ENCODE measurements at places on chromosomes 12 and 14. TPM values are rescaled to one million over a fixed set of nuclear protein-coding genes. Genes with fewer than 3 reads are reported as not detected.

The ENO2 gene
- 40.0 TPM for total RNA-seq

The STON2 gene
- total RNA-seq = 1.1 TPM

The SRRM4 gene
- total RNA-seq = not detected

The AICDA gene
- total RNA-seq = 0.13 TPM

The CLEC4C gene
- not detected for total RNA-seq

The GLIPR1L1 gene
- not detected for total RNA-seq

The NRDE2 gene
- total RNA-seq = 7.3 TPM

The CLEC4D gene
- not detected for total RNA-seq

The SLC2A14 gene
- not detected for total RNA-seq

The FANCM gene
- 7.0 TPM for total RNA-seq

The KLRC3 gene
- not detected for total RNA-seq

The MDM1 gene
- 6.2 TPM for total RNA-seq

The SLCO1B3 gene
- 12.4 TPM for total RNA-seq

The NOS1 gene
- 0.61 TPM for total RNA-seq

The PPP1R3E gene
- total RNA-seq = 2.9 TPM

The HIF1A gene
- 220 TPM for total RNA-seq

The CPNE6 gene
- total RNA-seq = 0.16 TPM

The TSPAN11 gene
- total RNA-seq = 0.20 TPM

The MLH3 gene
- total RNA-seq = 18.6 TPM

The TSHR gene
- total RNA-seq = not detected

The DTX3 gene
- 17.5 TPM for total RNA-seq

The CCDC177 gene
- total RNA-seq = 0.02 TPM

The FAM186B gene
- 0.16 TPM for total RNA-seq

The GLIPR1L2 gene
- 0.11 TPM for total RNA-seq

Measured in A549 treated with GW870086 at 1 μM for 4 hours (cell line).